ENCODE measurements at places on chromosomes 1 and 21.

- DNase-seq, result no peak
- no peaks in the 10 kb centered on the region for H3K27me3 ChIP-seq
- H3K36me3 ChIP-seq, result no peaks in the 10 kb centered on the region
- H3K27ac ChIP-seq, result no peak overlapping the region
- no peaks in the 10 kb centered on the region for H3K4me1 ChIP-seq
Observed at GRCh38 chr1:203158960-203159665, 16.5 kb downstream of the MYBPH start.

DNA sequence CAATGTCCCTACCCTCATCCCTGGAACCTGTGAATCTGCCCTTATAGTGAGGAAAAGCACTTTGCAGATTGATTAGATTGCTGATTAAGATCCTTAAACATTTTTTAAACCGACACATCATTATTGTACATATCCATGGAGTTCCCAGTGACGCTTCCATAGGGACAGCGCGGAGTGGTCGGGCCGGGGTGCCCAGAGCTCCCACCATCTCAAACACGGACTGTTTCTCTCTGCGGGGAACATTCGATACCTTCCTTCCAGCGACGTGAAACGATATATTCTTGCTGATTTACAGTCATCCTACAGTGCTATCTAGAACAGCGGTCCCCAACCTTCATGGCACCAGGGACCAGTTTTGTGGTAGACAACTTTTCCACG, 4.0 kb downstream of the KRTAP10-12 start:
- no peaks in the 10 kb centered on the region for H3K36me3 ChIP-seq
- no peaks in the 10 kb centered on the region for H3K4me1 ChIP-seq
- no peak for DNase-seq
- H3K27me3 ChIP-seq, result peaks cover 44% of the 10 kb centered on the region
- H3K4me3 ChIP-seq, result no peak overlapping the region
- no peak overlapping the region for H3K27ac ChIP-seq

- H3K27ac ChIP-seq, result no peak overlapping the region
- DNase-seq, result no peak
- no peaks in the 10 kb centered on the region for H3K4me1 ChIP-seq
- no peaks in the 10 kb centered on the region for H3K27me3 ChIP-seq
- no peak overlapping the region for H3K4me3 ChIP-seq
- H3K36me3 ChIP-seq, result peaks cover 91% of the 10 kb centered on the region
Observed at GRCh38 chr1:209835782-209836298, 8.1 kb downstream of the UTP25 start.

DNA sequence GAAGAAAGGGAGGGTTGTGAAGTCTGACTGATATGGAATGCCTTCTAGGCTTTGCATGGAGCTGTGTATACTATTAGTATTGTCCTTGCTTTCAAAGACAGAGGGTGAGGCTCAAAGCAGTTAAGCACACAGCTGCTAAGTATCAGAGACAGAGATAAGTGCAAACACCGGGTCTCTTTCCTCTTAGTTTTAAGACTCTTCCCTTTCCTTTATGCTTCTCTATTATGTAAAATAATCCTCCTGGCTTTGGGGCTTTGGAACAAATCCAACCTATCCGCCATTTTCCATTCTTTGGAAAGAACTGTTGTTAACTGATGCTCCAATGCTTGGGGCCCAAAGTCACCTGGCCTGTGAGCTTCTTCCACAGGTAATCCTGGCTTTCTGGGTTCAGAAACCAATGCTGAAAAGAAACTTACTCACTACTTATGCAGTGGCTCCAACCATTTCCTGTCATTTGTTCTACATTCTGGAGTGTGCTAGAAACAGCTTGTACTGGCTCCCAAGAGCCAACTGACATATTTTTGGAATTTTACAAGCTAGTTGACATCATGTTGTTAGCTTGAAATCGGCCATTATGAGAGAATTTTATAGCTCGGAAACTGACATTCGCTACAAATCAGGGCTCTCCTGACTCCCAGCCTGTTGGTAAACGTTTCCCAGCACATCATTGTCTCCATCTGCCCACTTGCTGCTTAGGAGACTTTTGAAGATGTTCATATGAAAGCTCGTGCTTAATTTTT, 67.5 kb downstream of the DNTTIP2 start:
- H3K4me1 ChIP-seq, result peaks cover 3% of the 10 kb centered on the region
- H3K4me3 ChIP-seq, result no peak overlapping the region

DNA sequence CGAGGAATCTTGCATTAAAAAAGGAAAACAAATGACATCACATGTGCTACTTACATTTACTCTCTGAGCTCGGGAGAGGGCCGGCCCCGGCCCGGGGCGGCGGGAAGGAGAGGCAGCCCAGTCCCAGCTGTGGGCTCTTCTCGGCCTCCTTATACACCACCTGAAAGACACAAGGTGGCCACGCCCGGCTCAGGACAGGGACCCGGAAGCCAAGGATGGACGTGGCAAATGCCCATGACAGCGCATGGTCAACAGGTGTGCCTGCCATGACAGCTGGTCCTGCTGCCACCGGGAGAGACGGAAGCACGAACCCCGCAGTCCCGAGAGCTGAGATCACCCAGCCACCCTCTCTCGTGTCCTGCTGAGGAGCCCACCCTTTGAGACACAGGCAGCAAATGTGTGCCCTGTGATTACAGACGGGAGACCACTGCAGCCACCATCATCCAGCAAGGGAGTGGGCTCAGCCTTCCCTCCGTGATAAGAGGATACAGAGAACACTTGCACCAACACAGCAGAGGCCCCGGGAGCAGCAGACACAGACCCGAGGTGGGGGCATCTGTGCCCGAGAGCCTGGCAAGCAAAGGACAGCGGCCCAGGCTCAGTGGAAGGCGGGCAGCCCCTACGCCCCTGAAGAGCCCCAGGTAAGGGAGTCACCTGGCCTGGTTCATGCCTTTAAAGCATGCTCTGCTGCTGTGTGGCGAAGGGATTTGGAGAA, 8.7 kb downstream of the TPRG1L start:
- no peak overlapping the region for H3K4me3 ChIP-seq
- no peaks in the 10 kb centered on the region for H3K4me1 ChIP-seq
- H3K27ac ChIP-seq, result no peak overlapping the region
- H3K27me3 ChIP-seq, result no peaks in the 10 kb centered on the region
- DNase-seq, result no peak
- H3K36me3 ChIP-seq, result no peaks in the 10 kb centered on the region

DNA sequence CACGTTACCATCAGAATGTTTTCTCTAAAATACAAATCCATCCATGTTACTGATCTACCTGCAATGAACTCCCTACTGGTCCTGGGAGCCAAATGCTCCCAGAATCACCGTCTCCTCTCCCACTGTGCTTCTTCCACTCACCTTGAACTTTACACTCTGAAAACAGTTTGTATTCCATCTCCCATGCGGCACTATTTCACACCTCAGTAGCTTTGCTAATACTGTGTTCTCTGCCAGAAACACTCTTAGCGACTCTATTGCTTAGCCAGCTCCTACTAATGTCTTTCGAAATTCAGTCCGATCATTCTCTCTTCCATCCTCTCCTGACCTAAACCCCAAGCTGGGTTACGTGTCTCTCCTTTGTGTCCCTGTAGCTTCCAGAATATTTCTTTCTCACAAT, 284.4 kb upstream of the DUSP10 start:
- H3K27ac ChIP-seq, result no peak overlapping the region
- no peaks in the 10 kb centered on the region for H3K27me3 ChIP-seq
- no peak for DNase-seq
- no peak overlapping the region for H3K4me3 ChIP-seq
- H3K36me3 ChIP-seq, result no peaks in the 10 kb centered on the region

- no peak for DNase-seq
- no peaks in the 10 kb centered on the region for H3K36me3 ChIP-seq
- H3K27me3 ChIP-seq, result no peaks in the 10 kb centered on the region
- no peaks in the 10 kb centered on the region for H3K4me1 ChIP-seq
Observed at GRCh38 chr1:43044572-43045361, 86.1 kb upstream of the SLC2A1 start.

- H3K4me3 ChIP-seq, result no peak overlapping the region
- no peaks in the 10 kb centered on the region for H3K4me1 ChIP-seq
- no peak for DNase-seq
- no peaks in the 10 kb centered on the region for H3K36me3 ChIP-seq
- H3K27me3 ChIP-seq, result no peaks in the 10 kb centered on the region
Observed at GRCh38 chr1:234355782-234356510, 17.3 kb upstream of the COA6 start.

GRCh38 chr1:235199441-235199840, 38.4 kb upstream of the RBM34 start:
- H3K36me3 ChIP-seq, result no peaks in the 10 kb centered on the region
- no peak overlapping the region for H3K27ac ChIP-seq
- DNase-seq, result no peak
- no peak overlapping the region for H3K4me3 ChIP-seq
- H3K27me3 ChIP-seq, result no peaks in the 10 kb centered on the region
- no peaks in the 10 kb centered on the region for H3K4me1 ChIP-seq

DNA sequence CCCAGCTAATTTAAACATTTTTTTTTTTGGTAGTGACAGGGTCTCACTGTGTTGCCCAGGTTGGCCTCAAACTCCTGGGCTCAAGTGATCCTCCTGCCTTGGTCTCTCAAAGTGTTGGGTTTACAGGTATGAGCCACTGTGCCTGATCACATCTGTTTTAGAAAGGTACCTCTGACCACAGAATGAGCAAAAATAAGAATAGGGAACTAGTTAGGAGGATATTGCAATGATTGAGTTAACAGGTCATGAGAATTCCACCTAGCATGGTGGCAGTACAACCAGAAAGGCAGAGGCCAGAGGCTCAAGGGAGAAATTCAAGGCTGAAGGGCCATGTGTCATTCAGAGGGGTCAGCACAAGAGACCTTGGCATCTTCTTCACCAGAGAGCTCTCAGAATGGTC, 49.6 kb downstream of the ELAPOR1 start:
- no peaks in the 10 kb centered on the region for H3K4me1 ChIP-seq
- no peaks in the 10 kb centered on the region for H3K36me3 ChIP-seq
- no peaks in the 10 kb centered on the region for H3K27me3 ChIP-seq

DNA sequence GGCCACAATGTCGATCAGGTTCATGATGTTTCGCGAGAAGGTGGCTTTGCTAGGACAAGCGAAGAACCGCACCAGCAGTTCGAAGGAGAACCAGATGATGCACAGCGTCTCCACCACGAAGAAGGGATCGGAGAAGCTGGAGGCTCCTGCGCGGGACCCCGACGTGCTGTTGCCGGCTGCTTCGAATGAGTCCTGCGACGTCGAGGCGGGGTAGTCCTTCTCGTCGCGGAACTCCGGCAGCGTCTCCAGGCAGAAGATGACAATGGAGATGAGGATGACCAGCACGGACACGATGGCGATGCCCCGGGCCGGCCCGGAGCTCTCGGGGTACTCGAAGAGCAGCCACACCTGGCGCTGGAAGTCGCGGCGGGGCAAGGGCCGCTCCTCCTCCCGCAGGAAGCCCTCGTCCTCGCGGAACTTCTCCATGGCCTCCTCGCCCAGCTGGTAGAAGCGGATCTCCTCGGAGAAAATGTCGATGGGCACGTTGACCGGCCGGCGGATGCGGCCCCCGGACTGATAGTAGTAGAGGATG, 869 bp downstream of the KCNA3 start:
- H3K4me3 ChIP-seq, result peak overlapping the region; percentile 52
- H3K27ac ChIP-seq, result no peak overlapping the region
- no peaks in the 10 kb centered on the region for H3K4me1 ChIP-seq
- DNase-seq, result no peak

DNA sequence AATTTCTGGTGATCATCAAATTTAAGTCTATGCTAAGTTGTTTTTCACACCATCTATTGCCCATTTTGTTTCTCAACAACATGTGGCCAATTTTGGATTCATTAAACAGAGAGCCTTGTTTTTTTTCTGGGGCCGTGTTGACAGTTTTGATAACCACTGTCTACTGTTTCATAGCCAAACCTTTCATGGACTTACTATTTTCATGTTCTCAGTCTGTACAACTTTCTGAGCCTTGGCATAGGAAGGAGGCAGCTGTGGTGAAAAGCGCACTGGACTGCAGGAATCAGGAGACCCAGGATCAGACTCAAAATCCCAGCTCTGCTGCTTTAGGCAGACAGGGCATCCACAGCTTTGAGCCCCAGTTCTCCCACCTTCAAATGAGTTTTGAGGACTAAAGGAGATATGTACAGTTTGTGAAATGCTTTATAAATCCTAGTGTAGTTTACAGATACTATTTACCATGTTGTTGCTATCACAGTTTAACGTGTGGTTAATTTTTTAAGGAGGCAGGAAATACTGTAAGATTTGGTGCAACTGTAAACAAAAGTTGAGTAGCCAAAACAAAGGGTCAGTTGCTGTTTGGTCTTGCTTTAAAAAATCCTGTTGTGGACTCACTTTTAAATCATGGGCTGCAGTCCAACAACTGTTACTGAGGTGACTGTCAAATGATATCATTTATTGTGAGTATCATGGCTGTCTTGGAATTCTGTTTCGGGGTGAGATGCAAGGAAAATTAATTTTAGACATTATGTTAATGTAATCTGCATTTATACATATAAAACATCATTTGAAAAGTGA, 2.9 kb downstream of the MACO1 start:
- peak overlapping the region; percentile 98 for H3K27ac ChIP-seq
- no peaks in the 10 kb centered on the region for H3K27me3 ChIP-seq
- peak overlapping the region; percentile 15 for H3K4me3 ChIP-seq
- no peak for DNase-seq
- no peaks in the 10 kb centered on the region for H3K36me3 ChIP-seq

- DNase-seq, result no peak
- H3K4me3 ChIP-seq, result no peak overlapping the region
- H3K27ac ChIP-seq, result peak overlapping the region; percentile 76
- no peaks in the 10 kb centered on the region for H3K36me3 ChIP-seq
- H3K4me1 ChIP-seq, result peaks cover 83% of the 10 kb centered on the region
Observed at GRCh38 chr1:21921100-21921875, 15.8 kb downstream of the HSPG2 start.
